ENCODE measurements at places on chromosomes 3 and 15.

DNA sequence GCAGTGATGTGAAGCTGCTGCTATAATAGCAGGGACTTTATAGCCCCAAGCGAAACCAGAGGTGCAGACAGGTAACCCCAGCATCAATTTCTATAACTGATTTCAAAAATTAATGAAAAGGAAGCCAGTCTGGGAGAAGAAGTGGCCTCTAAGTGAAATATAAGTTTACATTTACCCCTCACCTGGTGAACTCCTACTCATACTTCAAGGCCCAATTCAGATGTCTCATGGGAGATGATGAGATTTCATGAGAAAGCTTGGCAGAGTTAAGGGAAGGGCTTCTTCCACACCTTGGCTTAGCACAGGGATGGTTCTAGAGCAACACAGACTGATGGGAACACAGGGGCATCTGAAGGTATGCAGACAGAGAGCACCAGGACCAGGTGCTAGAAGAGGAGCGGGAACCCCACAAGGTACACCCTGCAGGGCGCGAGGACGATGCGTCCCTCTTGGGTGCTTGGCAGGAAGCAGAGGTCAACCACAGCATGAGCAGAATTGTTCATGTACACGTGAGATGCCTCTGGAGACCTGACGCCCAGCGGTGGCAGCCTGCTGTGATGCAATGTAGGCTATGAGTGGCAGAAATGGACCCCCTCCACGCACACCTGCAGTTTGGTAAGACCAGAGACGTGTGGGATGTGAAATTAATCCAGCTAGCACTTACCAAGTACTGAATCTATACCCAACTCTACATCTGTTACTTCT is 102.9 kb downstream of the SRGAP3 start:
- no peak for DNase-seq

DNA sequence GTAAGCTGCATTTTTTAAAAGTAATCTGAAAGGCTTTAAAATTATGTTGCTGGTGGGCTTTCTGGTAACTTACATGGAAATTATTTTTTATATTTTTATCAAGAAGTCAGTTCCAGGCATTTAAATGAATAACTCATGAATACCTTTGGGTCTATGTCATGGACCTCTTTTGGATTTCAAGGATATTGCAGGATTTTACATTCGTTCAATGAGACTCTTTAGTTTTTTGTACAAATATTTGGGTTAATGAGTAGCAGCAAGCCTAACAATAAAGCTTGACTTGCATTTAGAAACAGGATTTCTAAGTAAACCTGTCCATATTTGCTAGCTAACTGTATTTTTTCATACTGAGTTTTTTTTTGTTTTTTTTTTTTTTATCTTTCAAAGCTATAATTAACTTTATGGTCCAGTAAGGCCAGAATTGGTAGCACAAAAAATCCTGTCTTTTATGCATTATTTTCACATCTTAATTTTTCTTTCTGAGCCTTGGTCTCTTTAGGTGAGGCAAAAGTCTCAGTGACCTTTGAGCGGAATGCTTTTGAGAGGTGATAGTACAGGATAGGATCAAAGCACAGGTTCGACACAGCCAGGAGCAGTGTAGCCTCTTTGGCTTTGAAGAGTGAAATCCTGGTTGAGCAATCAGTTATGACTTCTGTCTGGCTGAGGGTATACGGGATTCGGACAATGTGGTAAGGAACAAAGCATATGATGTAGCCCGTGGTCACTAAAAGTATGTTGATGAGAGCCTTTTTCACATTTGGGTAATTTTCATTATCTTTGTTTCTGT is 4.8 kb downstream of the GPR171 start:
- no peak for DNase-seq

DNA sequence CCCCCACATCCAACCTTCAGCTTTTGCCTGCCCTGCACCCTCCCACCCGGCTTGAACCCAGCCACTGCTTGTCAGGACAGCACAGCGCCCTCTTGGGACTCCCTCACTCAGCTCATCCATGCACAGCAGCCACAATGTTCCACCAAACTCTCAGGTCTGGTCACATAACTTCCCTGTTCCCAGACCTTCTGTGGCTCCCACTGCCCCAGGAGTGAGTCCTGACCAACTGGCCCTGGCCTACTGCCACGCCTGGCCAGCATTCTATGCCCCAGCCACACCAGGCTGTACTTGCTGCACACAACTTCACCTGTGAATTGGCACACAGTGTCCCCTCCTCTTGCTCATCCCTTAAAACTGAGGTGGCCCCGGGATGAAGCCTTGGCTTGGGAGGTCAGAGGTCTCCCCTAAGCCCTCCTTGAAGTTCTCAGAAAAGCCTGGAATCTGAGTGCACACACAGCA is 21.0 kb downstream of the PLXNB1 start:
- no peak for DNase-seq

DNA sequence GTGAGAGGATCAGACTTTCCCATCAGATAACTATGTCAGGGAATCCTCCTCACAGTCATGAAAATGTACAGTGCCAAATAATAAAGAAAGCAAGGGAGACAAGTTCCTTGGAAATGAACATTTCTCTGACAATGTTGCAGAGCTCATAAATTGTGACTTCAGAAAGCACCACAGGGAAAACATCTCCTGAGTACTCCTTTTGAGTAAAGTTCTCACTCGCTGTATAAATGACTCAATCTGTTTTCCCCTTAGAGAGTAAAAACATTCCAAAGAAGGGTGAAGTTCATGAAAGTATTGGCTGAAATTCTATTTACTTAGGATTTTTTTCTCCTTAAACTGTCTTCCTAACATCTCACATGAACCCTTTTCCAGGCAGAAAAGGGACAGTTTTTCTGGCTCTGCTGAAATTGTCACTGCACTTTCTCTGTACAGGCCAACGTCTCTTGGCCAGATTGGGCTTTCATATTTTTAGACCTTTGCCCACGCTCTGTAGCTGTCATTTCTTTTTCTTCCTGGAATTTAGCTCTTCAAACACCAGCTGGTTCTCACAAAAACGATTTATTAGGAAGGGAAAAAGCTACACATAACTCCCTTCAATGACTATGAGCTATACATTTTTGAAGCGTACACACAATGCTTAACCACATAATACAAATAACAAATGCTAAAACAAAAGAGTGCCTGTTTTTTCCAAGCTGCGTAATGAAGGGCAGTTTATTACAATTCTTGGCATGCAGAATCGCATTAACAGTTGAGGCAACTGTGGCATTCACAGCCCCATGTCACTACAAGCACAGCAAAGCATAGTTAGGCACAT is 216.1 kb downstream of the ATP8B4 start:
- no peak for DNase-seq

GRCh38 chr15:25092661-25093060 is 137.9 kb downstream of the SNRPN start:
- no peak for DNase-seq

GRCh38 chr3:53579636-53580035 is 85.2 kb downstream of the CACNA1D start:
- DNase-seq = no peak

DNA sequence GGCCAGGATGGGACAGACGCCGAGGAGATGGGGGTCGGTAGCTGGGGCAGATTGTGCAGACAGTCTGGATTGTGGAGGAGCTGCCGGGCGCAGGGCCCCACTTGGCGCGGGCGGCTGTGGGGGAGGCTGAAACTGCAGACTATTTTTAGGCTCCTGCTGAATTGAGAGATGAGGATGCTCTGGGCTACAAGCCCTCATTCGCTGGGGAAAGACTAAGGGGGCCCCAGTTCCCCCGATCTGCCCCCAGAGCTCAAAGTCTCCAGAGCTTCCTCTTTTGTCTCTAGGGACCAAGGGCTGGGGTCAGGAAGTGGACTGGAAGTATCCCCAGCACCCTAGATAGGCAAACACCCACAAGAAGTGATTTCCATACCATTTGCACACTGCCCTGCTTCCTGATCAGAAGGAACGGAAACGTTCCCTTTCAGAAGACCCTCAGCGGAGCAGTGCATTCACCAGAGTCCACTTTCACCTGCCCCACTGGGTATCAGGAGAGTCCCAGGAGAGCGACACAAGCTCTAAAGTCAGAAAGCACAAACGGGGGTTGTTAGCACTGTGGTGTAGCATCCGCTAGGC is 29.7 kb downstream of the SEMA7A start:
- DNase-seq = no peak

GRCh38 chr15:78991476-78991875 is 46.6 kb upstream of the CTSH start:
- no peak for DNase-seq

DNA sequence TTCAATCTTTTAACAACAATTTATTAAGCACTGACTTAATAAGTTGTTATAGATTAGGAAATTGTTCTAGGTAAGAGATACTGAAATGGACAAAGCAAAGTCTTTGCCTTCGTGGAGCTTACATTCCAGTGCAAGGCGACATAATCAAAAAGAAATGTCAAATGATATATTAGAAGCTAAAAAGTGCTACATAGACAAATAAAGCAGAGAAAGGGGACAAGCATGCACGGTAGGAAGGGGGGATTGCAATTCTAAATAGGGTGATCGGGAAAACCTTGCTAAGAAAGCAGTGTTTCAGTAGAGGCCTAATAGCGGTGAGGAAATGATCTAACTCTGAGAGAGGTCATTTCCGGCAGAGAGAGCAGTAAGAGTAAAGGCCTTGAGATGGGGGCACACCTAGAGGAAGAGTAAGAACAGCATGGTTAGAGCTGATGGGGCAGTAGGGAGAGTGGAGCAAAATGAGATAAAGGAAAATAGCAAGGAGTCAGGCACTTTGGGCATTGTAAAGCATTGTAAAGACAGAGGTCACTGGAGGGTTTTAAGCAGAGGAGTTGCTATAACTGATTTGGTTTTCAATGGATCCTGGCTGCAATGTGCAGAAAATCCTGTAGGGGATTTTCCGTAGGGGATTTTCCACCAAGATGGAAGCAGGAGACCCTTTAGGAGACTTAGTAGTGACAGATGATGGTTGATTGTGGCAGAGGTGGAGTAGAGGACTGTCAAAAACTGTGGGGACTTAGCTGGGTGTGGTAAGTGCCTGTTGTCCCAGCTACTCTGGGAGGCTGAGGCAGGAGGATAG is 71.7 kb upstream of the CFAP20DC start:
- no peak for DNase-seq

- no peak for DNase-seq
Observed at GRCh38 chr15:39784125-39784524, 1.5 kb upstream of the FSIP1 start.

GRCh38 chr3:62237286-62237948 is 135.9 kb downstream of the FEZF2 start:
- no peak for DNase-seq

DNA sequence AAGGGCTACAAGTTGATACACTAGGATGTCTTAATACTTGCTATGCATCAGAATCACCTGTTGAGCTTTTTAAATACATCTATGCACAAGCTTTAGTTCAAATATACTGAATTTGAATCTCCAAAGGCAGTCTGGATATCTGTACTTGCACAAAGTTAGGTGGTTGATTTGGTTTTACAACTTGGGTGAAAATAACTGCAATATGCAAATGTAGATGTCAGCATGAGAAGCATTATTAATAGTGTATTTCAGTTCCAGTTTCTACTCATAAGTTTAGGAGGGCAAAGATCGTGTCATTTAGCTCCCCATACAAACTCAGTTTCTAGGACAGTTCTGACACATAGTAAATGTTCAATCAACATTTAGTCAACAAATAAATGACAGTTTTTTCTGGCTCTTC is 25.6 kb downstream of the IQCB1 start:
- no peak for DNase-seq

DNA sequence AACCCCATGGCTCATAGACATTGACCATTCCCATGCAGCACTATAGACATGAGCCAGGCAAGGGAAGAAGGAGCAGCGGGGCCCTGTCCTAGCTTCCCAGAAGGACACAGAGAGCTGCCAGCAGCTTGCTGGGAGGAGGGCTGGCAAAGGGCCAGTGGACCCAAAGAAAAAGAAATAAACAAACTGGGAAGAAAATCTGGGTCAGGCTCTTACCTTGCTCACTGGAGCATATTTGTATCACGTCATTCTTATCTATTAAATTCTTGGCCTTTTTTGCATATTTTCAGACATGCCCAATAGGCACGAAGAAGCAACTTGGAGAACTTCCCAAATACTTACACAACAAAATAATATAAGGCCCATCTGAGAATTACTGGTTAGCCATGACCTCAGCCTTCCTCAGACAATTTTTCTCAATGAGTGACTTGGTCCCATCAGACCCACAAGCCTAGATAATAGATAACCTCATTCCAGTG is 28.4 kb downstream of the RASGRP1 start:
- DNase-seq = no peak

- no peak for DNase-seq
Observed at GRCh38 chr15:73852507-73852906, 20.9 kb upstream of the TBC1D21 start.

Measured in hematopoietic multipotent progenitor cell treated with erythropoietin and hydrocortisone succinate and interleukin-3 and kit ligand, for 17 days (in vitro differentiated cells).